ENCODE measurements at places on chromosomes 11 and 22.

DNA sequence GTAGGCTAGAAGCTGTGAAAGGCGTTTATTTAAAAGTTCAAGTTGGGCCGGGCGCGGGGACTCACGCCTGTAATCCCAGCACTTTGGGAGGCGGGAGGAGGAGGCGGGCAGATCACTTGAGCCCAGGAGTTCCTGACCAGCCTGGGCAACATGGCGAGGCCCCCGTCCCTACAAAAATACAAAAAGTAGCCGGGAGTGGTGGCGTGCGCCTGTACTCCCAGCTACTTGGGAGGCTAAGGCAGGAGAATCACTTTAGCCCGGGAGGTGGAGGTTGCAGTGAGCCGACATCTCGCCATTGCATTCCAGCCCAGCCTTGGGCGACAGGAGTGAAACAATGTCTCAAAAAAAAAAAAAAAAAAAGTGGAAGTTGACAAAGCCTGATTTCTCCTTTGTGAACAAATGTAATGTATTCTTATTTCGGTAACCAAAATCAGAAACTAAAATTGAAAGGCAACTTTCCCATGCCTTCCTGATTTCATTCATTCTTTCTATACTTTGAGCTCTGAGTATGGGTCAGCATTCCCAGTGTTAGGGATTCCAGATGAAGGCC is 825 bp downstream of the PTPMT1 start:
- no peak for DNase-seq

GRCh38 chr11:105315287-105315686 is 175.7 kb upstream of the CARD18 start:
- no peak for DNase-seq

DNA sequence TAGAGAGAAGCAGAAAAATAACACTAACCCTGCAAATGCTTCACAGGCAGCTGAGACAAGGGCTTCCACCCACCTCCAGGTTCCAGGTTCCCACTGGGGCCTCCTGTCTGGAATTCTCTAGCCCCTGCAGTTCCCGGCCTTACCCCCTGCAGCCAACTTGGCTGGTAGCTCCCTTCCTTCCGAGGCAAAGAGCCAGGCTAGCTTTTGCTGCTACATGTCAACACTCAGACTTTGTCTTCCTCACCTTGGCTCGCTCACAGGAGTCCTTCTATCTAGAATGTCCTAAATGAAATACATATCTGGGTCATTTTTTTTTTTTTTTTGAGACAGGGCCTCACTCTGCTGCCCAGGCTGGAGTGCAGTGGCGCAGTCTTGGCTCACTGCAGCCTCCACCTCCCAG is 9.9 kb upstream of the TTLL1 start:
- no peak for DNase-seq

DNA sequence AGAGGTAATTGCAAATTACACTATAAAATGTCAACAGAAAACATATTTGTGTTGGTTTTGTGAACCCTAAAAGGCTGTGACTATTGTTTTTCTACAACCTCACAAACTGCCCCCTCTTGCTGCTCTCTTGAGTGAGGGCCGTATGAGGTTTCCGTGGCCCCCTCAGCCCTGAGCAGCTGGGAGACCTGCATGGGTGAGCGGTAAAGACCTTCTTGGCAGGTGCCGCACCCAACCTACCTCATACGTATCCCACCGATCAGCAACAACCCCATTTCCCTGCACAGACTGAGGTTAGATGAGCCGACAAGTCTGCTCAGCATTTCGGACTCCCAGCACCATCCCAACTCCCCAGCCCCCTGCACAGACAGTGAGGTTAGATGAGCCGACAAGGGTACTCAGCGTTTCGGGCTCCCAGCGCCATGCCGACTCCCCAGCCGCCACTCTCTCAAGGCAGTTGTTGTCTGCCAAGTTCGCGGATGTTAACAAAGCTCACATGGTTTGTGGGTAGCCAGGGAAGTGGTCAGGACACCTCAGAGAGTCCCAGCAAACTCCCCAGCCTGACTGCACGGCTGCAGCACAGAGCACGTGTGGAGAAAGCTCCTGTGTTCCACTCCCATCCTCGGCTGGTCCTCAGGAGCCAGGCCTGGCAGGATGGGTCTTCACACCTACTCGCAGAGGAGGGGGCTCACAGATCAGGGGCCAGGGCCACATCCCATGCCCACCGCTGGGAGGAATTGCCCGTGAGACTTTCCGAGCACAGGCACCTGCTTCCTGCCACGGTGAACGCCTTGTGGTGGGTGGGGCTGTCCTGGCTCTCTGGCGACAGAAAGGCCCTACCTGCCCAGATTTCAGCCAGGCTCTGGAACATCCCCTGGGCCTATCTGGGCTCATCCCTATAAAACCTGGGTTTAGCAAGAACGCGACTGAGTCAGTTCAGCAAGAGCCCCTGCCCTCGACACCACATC is 502.9 kb downstream of the BRD1 start:
- DNase-seq = no peak

- no peak for DNase-seq
Measured at GRCh38 chr22:48333816-48334735, 1493.6 kb downstream of the BRD1 start.

GRCh38 chr22:38467438-38467903 is 425 bp upstream of the KDELR3 start:
- DNase-seq = no peak

GRCh38 chr11:29482510-29482909 is 534.3 kb downstream of the KCNA4 start:
- DNase-seq = no peak

DNA sequence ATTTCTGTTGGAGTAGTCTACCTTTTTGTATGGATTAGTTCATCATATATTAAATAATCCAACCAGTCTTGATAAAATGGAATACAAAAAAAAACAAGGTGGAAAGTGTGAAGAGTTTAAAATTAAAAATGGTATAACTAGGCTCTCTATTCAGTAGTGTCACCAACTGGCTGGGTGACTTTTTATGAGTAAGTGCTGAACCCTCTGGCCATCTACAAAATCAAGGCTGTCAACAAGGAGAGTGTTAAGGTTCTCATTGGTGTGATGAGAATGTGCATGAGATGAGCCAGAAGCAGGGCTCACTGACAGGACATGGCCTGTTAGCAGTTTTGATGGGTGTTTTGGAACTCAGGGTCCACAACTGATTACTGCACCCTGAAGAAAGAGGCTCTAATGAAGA is 343.2 kb downstream of the AASDHPPT start:
- DNase-seq = no peak

GRCh38 chr22:49753961-49754695 is 73.5 kb downstream of the BRD1 start:
- no peak for DNase-seq

- DNase-seq = no peak
Measured at GRCh38 chr22:23698094-23698493, 7.3 kb downstream of the RGL4 start.

GRCh38 chr11:115776916-115777315 is 272.7 kb upstream of the CADM1 start:
- DNase-seq = no peak

- peak; percentile 27 for DNase-seq
Measured at GRCh38 chr11:92311616-92312449, 87.2 kb downstream of the FAT3 start.

DNA sequence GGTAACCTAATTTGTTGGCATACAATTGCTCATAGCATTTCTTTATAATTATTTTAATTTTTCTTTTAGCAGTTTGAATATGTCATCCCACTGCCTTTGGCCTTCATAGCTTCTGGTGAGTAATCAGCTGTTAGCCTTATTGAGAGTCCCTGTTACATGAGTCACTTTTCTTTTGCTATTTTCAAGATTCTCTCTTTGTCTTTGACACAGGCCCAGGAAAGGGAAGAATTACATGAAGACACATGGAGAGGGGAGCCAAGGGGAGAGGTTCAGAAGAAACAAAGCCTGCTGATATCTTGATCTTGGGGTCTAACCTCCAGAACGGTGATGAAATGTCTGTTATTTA is 418.2 kb downstream of the METTL15 start:
- DNase-seq = peak; percentile 29

- DNase-seq = no peak
Measured at GRCh38 chr22:40042312-40042711, 47.6 kb downstream of the FAM83F start.

- peak; percentile 86 for DNase-seq
Measured at GRCh38 chr11:19988598-19988997, 171.7 kb downstream of the DBX1 start.

DNA sequence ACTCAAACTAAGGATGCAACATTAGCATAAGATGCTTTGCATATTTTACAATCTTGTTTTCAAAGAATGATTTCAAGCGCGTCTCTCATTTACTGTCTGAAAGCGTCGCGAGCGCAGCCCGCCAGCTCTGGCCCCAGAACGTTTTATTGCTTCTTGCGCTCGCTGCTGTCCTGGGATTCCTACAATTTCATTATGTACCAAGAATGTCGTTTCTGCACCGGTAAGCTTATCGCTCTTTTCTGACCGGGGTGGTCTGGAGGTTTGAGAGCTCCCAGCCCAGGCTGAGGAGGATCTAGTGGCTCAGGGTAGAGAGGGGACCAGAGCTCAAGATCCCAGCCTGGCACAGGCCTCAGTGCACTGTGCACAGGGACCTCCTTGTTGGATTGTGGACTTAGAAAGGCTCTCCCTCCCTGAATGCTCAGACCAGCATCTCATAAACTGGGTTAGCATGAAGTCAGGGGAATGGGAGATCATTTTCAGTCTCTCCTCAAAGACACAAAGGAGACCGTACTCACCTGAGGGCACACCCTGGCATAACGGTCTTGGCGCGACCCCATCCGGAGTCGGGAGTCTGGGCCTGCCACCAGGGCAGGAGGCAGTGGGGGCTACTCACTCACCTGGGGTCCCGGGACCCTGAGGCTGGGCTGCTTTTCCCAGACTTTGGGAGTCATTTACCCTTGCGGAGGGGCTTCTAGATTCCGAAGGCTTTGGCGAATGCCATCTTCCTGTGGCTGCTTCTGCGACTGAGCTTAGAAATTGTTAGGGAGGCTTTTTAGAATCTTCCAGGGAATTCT is 817.4 kb downstream of the BRD1 start:
- DNase-seq = no peak

GRCh38 chr11:10503221-10503620 is 37.8 kb downstream of the RNF141 start:
- no peak for DNase-seq

GRCh38 chr11:118341815-118342489 is 553 bp downstream of the CD3D start:
- DNase-seq = no peak

GRCh38 chr11:106728859-106729258 is 289.4 kb downstream of the GUCY1A2 start:
- DNase-seq = no peak

DNA sequence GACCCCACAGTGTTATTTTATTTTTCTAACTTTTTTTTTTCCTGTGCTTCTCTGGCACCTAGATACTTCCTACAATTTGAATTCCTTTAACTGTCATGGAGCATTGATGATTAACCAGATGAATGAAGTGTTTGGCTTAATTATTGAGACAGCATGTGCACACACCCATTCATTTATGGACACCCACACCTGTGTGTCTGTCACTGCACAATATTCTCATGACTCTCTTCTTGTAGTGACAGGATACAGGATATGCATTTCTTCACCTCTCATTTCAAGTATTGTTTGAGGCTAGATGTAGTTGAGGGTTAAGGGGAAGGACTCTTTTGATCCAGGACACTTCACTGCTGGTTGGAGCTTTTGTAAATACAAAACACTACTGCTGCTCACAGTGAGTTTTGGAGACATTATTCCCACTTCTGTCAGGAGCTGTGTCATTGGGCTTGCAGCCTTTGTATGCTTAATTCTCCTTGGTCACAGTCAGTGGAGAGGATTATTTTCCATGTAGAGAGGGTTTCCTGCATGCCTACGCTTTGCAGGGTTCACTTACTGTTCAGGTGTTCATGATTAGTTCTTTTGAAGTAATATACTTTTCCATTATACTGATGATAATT is 33.5 kb downstream of the SPECC1L start:
- no peak for DNase-seq

- DNase-seq = no peak
Measured at GRCh38 chr11:30111786-30112185, 95.0 kb upstream of the KCNA4 start.

DNA sequence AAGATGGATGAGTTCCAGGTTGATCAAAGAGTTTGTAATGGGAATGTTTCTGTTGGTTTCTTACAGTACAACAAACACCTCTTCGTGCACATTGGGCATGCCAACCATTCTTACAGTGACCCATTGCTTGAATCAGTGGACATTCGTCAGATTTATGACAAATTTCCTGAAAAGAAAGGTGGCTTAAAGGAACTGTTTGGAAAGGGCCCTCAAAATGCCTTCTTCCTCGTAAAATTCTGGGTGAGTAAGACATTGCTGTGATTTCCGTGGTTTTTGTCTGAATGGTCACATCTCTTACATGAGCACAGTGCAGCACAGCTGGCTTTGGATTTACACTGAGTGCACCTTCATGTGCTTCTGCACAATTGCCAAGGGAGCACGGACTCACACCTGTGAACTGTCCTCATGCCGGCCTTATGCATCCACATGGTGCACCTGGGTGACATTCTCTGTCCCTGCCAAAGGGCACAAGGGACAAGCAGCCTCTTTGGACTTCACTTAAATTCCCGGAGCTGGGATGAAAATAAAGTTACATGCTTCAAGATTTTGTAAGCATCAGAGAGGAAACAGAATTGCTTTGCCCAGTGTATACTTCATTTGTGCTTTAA is 107.1 kb upstream of the RASSF10 start:
- DNase-seq = peak; percentile 81

DNA sequence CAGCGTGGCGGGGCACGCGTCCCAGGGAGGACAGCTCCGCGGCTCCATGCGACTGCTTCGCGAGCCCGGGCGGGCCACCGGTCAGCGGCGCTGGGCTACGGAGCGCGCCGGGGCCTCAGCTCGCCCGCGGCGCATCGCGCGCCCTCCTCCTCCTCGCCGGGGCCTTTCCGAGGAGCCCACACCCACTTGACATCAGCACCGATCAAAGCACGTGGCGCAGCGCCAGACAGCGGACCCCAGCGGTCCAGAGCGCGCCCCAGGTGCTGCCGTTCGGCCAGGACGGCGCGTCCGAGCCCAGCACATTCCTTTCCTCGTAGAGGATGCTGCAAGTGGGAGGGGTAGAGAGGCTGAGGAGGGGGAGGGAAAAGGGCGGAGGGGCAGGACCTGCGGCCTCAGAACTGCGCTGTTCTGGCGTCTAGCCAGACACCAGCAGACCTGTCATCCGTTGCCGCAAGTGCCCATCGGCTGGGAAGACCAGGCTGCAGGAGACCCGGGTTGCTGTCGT is 88.6 kb downstream of the PLEKHA7 start:
- no peak for DNase-seq

Measured in HFFc6 (cell line).